ENCODE measurements at places on chromosomes 2 and 18. TPM values are rescaled to one million over a fixed set of nuclear protein-coding genes. Genes with fewer than 3 reads are reported as not detected.

SAG gene
- total RNA-seq: not detected

CHST9 gene
- 0.22 TPM for total RNA-seq

ESPNL gene
- total RNA-seq: not detected

ANKRD53 gene
- total RNA-seq: 1.4 TPM

RAB27B gene
- total RNA-seq: under 0.01 TPM

EFHD1 gene
- total RNA-seq: 29.1 TPM

HJURP gene
- 0.60 TPM for total RNA-seq

ARHGAP25 gene
- total RNA-seq: 9.6 TPM

STEAP3 gene
- total RNA-seq: 8.2 TPM

ETAA1 gene
- 24.9 TPM for total RNA-seq

ZNF397 gene
- 35.4 TPM for total RNA-seq

LRATD1 gene
- 1.3 TPM for total RNA-seq

NR4A2 gene
- total RNA-seq: 14.7 TPM

RAMP1 gene
- 69.5 TPM for total RNA-seq

CCL20 gene
- not detected for total RNA-seq

SERPINB12 gene
- total RNA-seq: not detected

NEU4 gene
- not detected for total RNA-seq

GALNT1 gene
- 24.3 TPM for total RNA-seq

C2orf81 gene
- 5.4 TPM for total RNA-seq
